Neural progenitor cell (in vitro differentiated cells): ENCODE measurements at places on chromosomes 6 and 20. TPM values are rescaled to one million over a fixed set of nuclear protein-coding genes. Genes with fewer than 3 reads are reported as not detected.

NFKBIL1 gene
- 8.6 and 30.3 TPM in 2 replicates for total RNA-seq

NMBR gene
- 0.09 TPM in 1 of 2 replicates, not detected in the other for total RNA-seq

YIPF3 gene
- total RNA-seq, result 102 and 117 TPM in 2 replicates

ADGB gene
- total RNA-seq, result not detected in 2 replicates

LIN28B gene
- total RNA-seq, result 105 and 165 TPM in 2 replicates

DNA sequence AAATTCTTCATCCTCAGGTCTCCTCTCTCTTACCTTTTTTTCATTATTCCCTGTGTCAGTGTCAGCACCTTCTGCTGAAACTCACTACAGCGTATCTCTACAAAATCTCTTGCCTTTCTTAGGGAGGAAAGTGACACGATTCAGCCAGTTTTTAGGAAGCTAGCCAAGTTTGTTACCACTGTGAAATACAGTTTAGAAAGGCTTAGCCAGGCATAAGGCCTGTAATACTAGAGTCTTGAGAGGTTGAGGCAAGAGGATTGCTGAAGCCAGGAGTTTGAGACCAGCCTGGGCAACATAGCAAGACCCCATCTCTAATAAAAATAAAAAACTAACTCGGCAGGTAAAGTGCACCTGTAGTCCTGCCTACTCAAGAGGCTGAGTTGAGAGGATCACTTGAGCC lies 16.7 kb downstream of the TAB2 start:
- DNase-seq, result no peak

- no peak for DNase-seq
Measured at GRCh38 chr6:41288030-41288753, 1.7 kb upstream of the TREM1 start.

DNA sequence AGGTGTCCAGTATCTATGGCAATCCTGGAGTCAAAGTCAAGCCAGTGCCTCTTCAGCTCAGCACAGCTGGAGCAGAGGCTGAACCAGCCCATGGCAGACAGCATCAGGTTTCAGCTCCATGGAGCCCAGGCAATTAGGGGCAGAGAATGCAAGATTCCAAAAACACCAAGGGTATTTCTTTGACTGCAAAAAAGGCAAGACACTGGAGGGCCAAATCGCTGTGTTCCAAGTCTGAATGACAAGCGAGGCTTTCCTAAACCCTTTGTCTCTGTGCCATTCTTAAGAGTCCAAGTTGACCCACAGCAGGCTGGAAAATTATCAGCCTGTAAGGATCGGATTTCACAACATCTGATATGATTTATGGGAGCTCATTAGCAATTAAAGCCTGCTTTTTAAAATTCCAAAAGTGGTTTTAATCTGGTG lies 49.7 kb upstream of the TGM3 start:
- DNase-seq, result peak; percentile 63

GRCh38 chr20:11041396-11041795 lies 367.6 kb upstream of the JAG1 start:
- DNase-seq, result no peak

GRCh38 chr20:58697867-58698703 lies 5.5 kb downstream of the NPEPL1 start:
- no peak for DNase-seq

DNA sequence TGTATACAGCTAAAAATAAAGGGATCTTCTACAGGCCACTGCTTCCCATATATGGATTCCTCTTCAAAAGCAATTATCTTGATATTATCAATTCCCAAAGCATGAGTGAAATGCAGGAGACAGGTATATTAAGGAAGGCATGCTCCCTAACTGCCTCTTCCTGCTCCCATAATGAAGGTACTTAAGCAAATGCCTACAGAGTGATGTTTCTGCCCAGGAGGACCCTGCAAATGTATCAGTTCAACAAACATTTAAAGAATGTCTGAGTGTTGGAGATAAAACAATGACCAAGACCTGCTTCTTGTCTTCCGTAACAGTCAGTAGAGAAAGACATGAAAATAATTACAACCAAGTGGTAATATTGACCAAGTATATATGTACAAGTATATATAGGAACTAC lies 4.2 kb downstream of the UBE2J1 start:
- DNase-seq, result no peak

- DNase-seq, result no peak
Measured at GRCh38 chr6:155194399-155194798, 69.4 kb upstream of the CLDN20 start.

DNA sequence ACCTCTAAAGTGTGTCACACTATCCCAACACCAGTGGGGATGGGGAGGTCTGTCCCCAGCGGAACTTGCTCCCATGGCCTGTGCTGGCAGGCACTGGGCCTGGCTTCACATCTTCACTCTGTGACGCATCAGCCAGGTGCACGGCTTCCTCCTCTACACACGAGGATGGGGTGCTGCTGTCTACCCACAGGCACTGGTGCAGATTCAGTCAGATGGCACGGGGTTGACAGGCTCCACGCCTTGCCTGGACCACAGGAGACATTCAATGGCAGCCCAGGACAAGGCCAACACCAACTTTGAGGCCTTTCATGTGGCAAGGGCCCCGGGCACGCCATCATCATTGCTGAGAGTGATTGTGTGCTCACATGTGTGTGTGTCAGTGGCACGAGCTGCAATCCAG lies 92.4 kb downstream of the TMEM242 start:
- no peak for DNase-seq

DNA sequence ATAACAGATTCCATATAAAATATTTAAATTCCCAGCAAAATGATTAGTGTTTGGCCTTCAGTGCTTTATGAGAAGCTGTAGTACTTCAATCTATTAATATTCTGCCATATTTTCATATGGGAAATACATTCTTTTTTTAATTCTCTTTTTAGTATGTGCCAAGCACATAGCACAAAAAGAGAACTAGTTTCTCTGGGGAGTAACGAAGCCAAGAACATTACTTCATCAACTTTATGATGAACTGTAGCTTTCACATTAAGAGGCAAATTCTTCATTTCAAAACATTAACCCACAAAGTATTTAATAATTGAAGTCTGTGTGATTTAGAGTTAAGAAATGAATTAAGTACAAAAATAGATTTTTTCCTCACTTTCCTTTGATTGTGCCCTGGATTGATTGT lies 281.0 kb upstream of the EYS start:
- no peak for DNase-seq

DNA sequence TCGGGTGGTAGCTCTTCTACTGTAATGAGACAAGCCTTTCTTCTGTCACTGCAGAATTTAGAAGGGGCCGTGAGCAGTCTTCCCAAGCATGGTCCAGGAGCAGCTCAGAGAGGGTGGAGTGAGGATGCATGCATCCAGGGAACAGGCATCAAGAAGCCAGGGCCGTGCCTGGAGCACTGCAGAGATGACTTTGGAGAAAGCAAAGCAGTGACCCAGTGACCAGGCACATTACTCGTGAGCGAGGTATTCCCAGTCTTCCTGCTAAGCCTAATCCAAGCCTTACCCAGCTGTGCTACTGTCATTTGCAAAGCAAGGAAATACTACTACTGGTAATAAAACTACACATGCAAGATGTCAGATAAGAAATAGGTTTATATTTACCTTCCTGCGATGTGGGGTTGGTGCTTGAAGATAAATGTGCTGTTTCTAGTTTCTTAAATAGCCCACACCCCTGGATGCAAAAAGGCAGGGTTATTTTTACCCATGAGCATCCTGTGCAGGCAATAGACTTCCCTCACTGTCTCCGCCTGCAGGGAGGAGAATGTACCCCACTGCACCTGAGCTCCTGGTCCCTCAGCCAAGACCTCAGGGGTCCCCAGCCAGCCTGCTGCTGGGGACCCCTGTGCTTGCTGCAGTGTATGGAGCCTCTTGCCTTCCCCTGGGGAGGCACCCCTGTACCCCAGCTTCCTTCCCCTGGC lies 62.9 kb downstream of the SSR1 start:
- DNase-seq, result no peak

- peak; percentile 30 for DNase-seq
Measured at GRCh38 chr20:50281831-50282591, 91.4 kb downstream of the CEBPB start.

DNA sequence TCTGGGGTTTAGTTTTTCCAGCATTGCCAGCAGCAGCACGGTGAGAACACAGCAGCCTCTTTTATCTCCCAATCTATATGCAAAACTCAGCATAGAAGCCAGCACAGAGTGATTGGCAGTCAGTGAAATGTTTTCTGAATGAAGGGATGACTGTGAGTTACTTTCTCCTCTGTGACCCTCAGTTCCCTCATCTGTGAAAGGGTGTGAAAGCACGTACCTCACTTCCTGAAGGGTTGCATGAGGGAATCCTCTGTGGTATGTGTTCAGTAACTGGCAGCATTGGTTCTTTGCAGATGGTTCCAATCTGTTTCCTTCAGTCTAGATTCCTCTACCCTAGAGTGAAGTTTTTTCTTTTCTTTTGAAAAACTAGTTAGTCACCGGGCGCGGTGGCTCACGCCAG lies 40.0 kb downstream of the EFCAB8 start:
- no peak for DNase-seq

- DNase-seq, result peak; percentile 48
Measured at GRCh38 chr20:63363981-63364561, 2.9 kb upstream of the CHRNA4 start.

GRCh38 chr20:23125159-23125558 lies 39.0 kb upstream of the CD93 start:
- no peak for DNase-seq
